Liver (tissue), 10 donors: ENCODE measurements at places on chromosomes 13 and 19. TPM values are rescaled to one million over a fixed set of nuclear protein-coding genes. Genes with fewer than 3 reads are reported as not detected.

Gene LYPD3
- polyA plus RNA-seq = 0.38 TPM

Gene TEX29
- polyA plus RNA-seq = not detected

Gene ZNF99
- not detected for polyA plus RNA-seq

Gene IER2
- polyA plus RNA-seq = 23.6 TPM

Gene PTPRH
- polyA plus RNA-seq = 20.4 TPM

Gene PSG7
- not detected for polyA plus RNA-seq

Gene PSG2
- not detected for polyA plus RNA-seq

Gene ZNF540
- 0.50 TPM for polyA plus RNA-seq
